Stimulated activated CD8-positive, alpha-beta memory T cell treated with anti-CD3 and anti-CD28 coated beads, Interleukin-4, amount 100 ng/mL, for 1 hour (primary cell): ENCODE measurements at places on chromosomes 5 and 9.
A peak's percentile ranks its signal among the peaks of the same experiment; 100 is the strongest.

- DNase-seq, result no peak
Measured at GRCh38 chr5:179308563-179309382, 36.5 kb downstream of the ADAMTS2 start.

DNA sequence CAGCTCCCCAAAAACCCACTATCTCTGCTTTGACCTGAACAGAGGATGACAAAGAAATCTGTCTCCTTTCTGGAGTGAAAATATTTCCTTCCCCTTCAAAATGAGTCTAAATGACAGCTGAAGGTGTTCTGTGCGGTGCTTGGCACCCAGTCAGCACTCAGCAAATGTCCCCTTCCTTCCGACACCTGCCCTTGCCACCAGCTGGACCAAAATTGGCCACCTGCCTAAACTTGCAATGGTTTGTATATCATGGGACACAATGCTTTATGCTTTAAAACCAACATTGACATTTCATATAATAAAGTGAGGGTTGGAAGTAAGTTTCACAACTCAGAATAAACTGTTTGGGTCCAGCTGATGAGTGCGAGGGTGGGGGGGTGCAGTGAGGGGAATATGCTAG is 7.5 kb upstream of the TTC1 start:
- no peak for DNase-seq

DNA sequence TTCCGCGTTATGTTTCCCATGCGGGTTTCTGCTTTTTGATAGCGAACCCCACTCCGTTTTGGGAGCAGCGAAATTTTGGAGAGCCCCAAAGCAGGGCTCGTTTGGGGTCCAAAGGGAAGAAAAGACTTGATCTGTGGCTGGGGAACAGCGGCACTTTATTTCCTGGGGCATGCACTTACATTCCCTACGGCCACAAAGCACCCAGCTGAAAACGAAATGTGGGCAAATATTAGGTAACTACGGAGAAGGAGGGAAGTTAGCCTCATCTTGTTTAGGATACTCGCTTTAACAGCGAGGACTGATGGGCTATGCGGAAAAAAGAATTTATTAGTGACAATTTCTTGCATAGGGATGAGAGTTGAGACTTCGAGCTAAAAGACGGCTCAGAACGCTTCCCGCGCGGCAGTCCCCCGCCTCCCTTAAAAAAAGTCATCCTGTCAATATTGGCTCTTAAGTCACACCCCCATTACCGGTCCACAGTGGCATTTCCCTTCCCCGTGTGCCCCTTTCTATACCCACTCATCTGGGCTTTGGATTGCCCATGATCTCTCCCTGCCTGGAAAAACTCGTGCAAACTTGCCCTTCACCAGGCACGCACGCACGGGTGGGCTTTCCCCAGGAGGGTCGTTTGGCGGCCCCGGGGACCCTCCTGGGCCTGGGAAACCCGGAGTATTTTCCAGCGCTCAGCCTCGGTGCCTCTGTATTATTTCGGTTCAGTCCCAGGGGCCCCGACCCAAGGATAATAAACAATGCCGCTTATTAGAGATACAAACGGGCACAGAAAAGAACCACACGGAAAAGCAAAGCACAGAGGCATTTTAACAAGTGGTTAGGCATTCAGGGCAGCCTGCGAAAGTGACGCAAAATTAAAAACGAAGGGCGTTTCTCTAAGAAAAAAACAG is 35.8 kb upstream of the NFIB start:
- no peak for DNase-seq

GRCh38 chr9:112074250-112075008 is 100.7 kb downstream of the SUSD1 start:
- peak; percentile 30 for DNase-seq

- no peak for DNase-seq
Measured at GRCh38 chr9:1051210-1051583, 1.0 kb downstream of the DMRT2 start.

DNA sequence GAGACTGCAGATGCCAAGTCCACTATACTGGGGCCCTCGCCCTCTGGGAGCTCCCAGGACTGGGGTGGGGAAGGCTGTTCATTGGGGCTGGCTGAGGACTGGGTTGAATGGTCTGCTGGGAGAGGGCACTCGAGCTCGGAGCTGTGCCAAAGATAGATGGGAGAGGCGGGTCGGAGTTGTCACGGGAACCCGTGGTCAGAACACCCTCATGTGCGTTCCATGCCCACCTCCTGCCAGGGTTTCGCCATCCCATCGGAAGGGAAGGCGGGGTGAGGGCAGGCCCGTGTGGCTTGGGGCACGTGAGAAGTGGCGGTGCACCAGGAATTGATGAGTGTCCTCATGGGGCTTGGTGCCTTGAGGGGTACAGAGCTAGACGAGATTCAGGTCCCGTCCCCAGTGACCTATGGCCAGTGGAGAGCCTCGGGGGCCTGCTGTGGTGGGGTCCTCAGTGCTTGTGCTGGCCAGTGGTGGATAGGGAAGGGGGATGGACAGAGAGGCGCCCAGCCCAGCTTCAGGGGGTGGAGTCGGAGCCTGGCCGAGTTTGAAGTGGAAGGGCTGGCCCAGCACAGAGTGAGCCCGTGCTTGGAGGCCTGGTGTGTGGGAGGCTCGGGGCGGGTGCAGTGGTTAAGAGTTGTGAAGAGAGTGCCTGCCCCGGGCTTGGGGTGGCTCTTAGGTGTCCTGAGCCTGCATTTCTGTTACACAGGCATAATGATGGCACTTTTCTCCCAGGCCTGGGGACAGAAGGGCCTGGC is 4.3 kb downstream of the CACFD1 start:
- no peak for DNase-seq

GRCh38 chr5:13740471-13740870 is 204.0 kb downstream of the DNAH5 start:
- no peak for DNase-seq

- DNase-seq, result no peak
Measured at GRCh38 chr9:86350006-86350760, 4.0 kb downstream of the TUT7 start.

GRCh38 chr5:172788771-172789686 is 18.0 kb upstream of the DUSP1 start:
- no peak for DNase-seq

- no peak for DNase-seq
Measured at GRCh38 chr5:102306121-102306520, 10.0 kb upstream of the SLCO4C1 start.

GRCh38 chr5:91125916-91126315 is 257.2 kb downstream of the ARRDC3 start:
- DNase-seq, result no peak

- DNase-seq, result no peak
Measured at GRCh38 chr9:123131993-123132392, 98.5 kb downstream of the GPR21 start.
